Karpas-422 (cell line): ENCODE measurements at places on chromosomes 1 and 21. TPM values are rescaled to one million over a fixed set of nuclear protein-coding genes. Genes with fewer than 3 reads are reported as not detected.

- DNase-seq: no peak
Observed at GRCh38 chr1:173392895-173393658, 84.1 kb upstream of the PRDX6 start.

DNA sequence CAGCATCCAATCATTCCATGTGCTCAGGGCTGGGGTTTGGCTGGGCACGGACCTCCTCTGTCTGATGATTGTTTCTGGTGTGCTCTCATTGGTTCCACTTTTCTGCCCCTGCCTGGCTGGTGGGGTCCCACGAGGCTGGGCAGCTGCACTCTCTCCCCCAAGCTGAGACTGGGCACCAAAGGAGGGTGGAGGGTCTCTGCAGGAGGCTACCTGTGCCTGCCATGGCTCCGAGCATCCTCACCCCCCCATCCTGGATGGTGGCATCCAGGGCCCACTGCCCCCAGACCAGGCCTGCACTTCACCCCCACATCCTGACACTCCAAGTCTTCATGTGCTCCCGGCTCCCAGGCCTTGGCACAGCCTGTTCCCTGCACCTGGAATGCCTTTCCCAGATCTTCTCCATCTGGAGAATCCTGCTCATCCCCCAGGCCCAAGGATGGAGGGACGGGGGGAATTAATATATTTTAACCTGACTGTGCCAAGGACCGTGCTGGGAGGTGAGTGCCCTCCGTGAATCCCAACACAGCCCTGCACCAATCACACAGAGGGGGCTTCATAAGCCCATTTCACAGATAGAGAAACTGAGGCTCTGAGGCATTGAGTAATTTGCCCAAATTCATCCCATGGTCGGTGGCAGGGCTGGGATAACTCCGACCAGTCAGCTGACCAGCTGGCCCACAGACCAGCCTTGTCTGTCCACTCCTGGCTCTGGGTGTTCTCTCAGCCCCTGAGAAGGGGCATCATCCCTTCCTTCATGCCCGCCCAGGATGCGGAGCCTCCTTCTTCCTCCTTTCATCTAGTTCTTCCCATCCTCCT is 403.4 kb downstream of the MATN1 start:
- DNase-seq: no peak

DNA sequence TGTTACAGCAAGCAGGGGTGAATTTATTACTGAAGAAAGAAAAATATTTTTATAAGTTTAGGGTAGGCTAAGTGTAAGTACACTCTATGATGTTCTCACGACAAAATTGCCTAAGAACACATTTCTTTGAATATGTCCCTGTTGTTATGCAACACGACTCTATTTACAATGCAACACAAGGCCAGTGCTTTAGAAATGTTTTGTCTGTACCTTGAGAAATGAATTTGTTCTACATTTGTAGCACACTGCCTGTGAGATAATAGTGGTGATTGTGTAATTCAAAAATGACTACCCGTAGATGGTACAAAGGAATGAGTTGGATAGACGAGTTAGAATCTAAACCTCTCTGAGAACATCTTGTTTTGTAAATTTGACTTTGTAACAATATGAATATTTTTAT is 63.7 kb upstream of the IGSF5 start:
- no peak for DNase-seq

DNA sequence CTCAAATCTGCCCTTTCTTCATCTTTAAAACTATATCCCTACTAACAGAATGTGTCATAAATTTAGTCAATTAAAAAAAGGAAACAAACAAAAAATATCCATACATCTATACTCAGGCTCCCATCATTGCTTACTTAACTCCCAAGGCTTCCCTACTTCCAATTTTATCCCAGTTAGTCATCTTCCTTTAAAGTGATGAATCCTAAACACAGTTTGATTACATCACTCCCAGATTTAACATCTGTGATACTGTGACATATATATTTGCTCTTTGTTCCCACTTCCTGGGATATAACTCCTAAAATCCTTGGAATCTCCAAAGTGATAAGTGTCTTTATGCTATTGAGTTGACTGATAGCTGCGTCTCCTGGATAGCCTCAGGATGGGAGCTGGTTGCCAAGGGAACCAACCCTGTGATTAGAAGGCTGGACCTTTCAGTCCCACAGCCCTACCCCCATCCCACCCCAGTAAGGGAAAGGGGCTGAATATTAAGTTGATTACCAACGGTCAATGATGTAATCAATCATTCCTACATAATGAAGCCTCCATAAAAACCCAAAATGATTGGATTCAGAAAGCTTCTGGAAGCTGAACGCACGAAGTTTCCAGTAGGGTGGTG is 21.6 kb downstream of the GLMN start:
- DNase-seq: no peak

DNA sequence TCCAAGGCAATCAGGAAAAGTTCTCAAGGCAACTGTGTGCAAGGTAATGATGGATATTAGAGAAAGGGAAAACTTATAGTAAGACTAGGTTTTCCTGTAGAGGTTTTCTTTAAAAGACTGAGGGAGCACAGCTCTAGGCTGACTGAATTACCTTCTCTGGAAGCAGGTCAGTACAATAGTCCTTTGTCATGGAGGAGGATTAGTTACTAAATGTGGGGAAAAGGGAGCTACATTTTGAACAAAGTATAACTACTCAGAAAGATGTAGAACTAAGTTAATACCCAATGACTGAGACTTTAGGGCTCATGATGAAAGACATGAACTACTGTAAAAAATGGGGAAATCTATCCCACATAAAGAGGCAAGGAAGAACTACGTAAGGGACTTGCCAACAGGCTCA is 148.6 kb upstream of the HP1BP3 start:
- no peak for DNase-seq

Gene TTC24
- total RNA-seq: 2.9 and 7.8 TPM in 2 replicates

Gene C1orf216
- total RNA-seq: 3.9 and 9.8 TPM in 2 replicates

Gene KCNJ15
- total RNA-seq: not detected in 2 replicates
